Endodermal cell (in vitro differentiated cells): ENCODE measurements at places on chromosomes 11 and 22. TPM values are rescaled to one million over a fixed set of nuclear protein-coding genes. Genes with fewer than 3 reads are reported as not detected.

The GLB1L3 gene
- 7.1 and 7.6 TPM in 2 replicates for total RNA-seq

- DNase-seq, result no peak
Measured at GRCh38 chr11:122046846-122047245, 69.2 kb downstream of the BLID start.

The TTLL1 gene
- 5.6 and 6.9 TPM in 2 replicates for total RNA-seq

GRCh38 chr11:17347676-17348075, 3.9 kb upstream of the NCR3LG1 start:
- DNase-seq, result no peak

DNA sequence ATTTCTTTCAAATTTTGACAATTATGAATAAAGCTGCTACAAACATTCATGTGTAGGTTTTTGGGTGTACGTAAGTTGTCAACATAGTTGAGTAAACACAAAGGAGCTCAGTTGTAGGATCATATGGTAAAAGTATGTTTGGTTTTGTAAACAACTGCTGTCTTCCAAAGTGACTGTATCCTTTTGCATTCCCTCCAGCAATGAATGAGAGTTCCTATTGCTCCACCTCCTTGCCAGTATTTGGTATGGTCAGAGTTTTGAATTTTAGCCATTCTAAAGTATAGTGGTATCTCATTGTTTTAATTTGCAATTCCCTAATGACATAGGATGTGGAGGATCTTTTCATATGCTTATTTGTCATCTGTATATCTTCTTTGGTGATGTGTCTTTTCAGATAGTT, 28.0 kb upstream of the PHOX2A start:
- DNase-seq, result no peak

GRCh38 chr11:72631806-72632731, 42.2 kb downstream of the PDE2A start:
- no peak for DNase-seq

The NTM gene
- 0.78 to 1.7 TPM (median 1.6 TPM) in 3 replicates for total RNA-seq

The MEI1 gene
- 1.1 and 1.5 TPM in 2 replicates for total RNA-seq

- no peak for DNase-seq
Measured at GRCh38 chr11:67397536-67397935, 4.1 kb downstream of the PPP1CA start.

DNA sequence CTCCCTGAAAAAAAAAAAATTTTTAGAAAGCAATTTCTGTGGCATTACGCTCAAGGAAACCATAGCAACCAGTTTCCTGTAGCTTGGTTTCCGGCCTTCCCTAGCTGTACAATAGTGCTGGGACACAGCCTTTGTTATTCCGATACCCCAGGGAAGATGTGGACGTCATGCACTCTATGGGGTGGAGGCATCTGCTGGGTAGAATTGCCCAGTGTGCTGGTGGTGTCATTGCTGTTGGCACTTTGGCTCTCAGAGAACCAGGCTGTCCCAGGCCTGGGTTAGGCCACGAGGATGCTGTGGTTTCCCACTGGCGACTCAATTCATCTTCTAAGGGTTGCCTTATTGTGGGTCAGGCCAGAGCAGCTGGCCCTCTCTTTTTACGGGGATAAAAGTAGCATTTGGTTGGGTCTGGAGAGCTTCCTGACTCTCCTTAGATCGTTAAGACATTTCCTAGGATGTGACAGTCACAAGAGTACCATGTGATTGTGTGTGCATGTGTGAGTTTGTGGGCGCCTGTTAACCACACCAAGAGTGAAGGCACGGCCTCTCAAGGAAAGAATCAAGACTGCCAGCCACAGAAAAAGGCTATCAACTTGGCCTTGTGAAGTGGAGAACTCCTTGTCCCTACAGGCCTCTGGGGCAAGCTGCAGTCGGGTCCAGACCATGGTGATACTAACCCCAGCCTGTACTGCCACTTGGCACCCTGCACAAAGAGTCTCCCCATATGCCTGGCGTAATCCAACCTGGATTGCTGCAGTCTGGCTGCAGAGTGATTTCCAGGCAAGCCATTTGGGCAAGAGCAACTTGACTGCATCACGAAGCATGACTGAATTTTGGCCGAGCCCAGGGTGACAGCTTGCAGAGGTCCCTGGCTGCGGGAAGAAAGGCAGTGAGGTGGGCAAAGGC, 35.9 kb upstream of the NAV2 start:
- DNase-seq, result no peak
